ENCODE measurements at places on chromosomes 3 and 15. TPM values are rescaled to one million over a fixed set of nuclear protein-coding genes. Genes with fewer than 3 reads are reported as not detected.
A peak's percentile ranks its signal among the peaks of the same experiment; 100 is the strongest.

ZNF710 gene
- total RNA-seq = 7.7 TPM

NPRL2 gene
- 33.2 TPM for total RNA-seq

KLF13 gene
- total RNA-seq = 308 TPM

SPATA12 gene
- total RNA-seq = not detected

ALS2CL gene
- 45.8 TPM for total RNA-seq

OR5K2 gene
- total RNA-seq = not detected

GNB5 gene
- total RNA-seq = 79.6 TPM

GHRL gene
- total RNA-seq = 1.1 TPM

MYRIP gene
- total RNA-seq = not detected

- H3K27ac ChIP-seq = no peak overlapping the region
- no peaks in the 10 kb centered on the region for H3K36me3 ChIP-seq
- no peaks in the 10 kb centered on the region for H3K4me1 ChIP-seq
- DNase-seq = no peak
Observed at GRCh38 chr3:29385046-29385830, 104.4 kb downstream of the RBMS3 start.

GRCh38 chr15:40354408-40355171 is 3.4 kb upstream of the DISP2 start:
- DNase-seq = no peak
- no peak overlapping the region for H3K4me3 ChIP-seq
- H3K36me3 ChIP-seq = no peaks in the 10 kb centered on the region
- H3K27me3 ChIP-seq = no peaks in the 10 kb centered on the region
- no peak overlapping the region for H3K27ac ChIP-seq

DNA sequence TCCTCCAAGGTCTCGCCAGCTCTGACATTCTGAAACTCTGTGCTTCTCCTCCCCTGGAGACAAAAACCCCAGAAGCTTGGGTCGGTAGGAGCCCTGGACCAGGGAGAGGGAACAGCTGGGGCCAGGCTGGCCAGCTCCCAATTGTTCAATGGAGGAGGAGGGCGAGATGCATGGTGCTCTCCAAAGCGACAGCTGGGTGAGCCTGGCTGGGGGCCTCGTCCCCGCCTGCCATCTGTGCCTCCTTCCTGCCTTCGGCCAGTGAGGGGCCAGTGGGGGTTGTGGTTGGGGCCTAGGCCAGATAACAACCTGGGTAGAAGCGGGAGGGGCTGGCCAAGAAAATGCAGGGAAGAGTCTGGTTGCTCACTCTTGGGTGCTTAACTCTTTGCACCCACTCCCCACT is 79.4 kb downstream of the CORO2B start:
- DNase-seq = no peak
- H3K4me3 ChIP-seq = no peak overlapping the region
- no peak overlapping the region for H3K27ac ChIP-seq
- no peaks in the 10 kb centered on the region for H3K4me1 ChIP-seq

- no peaks in the 10 kb centered on the region for H3K27me3 ChIP-seq
- DNase-seq = no peak
- no peaks in the 10 kb centered on the region for H3K4me1 ChIP-seq
- no peak overlapping the region for H3K27ac ChIP-seq
- H3K4me3 ChIP-seq = no peak overlapping the region
Observed at GRCh38 chr3:62090066-62090465, 283.3 kb downstream of the FEZF2 start.

DNA sequence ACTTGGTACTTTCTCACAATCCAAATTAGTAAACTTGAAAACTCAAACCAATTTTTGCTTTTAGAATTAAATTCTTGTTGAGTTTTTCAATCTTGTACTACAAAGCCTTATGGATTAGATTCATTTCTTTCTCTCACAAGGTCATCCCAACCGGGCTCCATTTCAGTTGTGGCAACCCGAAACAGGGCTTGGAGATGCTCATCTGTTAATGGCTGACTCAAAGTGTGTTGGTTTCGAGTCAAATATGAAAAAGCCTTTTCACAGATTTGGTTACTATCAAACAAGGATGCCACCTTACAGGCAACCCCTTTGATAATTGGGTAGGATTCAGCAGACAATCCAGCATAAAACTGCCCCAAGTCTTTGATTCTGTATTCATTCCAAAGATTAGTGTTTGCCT is 1.8 kb downstream of the EPM2AIP1 start:
- H3K4me1 ChIP-seq = peaks cover 38% of the 10 kb centered on the region
- H3K27me3 ChIP-seq = no peaks in the 10 kb centered on the region
- H3K27ac ChIP-seq = peak overlapping the region; percentile 99
- H3K36me3 ChIP-seq = peaks cover 24% of the 10 kb centered on the region
- H3K4me3 ChIP-seq = peak overlapping the region; percentile 71
- DNase-seq = no peak

DNA sequence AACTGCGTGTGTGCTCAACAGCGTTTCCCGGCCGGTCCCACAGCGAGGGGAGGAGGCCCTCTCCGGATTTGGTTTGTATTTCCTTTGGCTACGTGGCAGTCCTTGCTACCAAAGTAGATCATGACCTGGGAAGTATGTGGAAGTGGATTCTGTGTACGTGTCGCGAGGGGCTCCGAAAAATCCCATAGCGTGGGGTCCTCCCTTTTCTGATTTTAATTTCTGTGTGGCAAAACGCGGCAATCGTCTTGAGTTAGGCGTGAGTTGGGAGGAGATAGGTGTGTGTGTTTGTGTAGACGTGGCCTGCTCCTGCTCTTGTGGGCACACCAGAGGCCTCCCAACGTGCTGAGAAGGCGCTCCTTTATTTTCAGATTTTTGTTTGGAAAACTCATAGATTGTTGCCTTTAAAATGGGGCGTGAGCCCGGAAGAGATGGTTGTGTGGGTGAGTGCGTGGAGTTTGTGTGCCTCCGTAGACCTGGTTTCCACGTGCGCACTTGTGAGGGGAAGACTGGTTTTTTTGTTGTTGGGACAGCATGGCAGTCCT is 1.2 kb downstream of the TRIM71 start:
- H3K36me3 ChIP-seq = no peaks in the 10 kb centered on the region
- peaks cover 43% of the 10 kb centered on the region for H3K27me3 ChIP-seq
- DNase-seq = no peak
- no peak overlapping the region for H3K27ac ChIP-seq

DNA sequence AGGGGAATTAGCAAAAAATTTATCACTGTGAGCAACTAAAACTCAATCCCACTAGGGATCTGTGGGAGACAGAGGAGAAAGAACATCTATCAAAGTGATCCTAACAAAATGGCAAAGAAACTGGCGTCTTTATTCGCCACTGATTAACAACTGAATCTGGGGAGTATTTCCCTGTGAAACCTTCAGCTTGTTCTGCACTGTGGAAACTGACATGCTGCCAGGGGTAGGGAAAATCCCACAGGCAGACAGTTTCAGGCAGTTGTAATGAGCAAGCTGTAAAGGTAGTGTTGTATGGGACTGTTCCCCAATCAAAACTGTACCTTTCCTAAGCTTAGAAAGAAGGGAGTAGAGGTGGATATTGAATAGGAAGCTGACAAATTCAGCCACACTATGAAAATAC is 611.7 kb downstream of the VGLL3 start:
- no peak overlapping the region for H3K27ac ChIP-seq
- H3K4me1 ChIP-seq = no peaks in the 10 kb centered on the region

DNA sequence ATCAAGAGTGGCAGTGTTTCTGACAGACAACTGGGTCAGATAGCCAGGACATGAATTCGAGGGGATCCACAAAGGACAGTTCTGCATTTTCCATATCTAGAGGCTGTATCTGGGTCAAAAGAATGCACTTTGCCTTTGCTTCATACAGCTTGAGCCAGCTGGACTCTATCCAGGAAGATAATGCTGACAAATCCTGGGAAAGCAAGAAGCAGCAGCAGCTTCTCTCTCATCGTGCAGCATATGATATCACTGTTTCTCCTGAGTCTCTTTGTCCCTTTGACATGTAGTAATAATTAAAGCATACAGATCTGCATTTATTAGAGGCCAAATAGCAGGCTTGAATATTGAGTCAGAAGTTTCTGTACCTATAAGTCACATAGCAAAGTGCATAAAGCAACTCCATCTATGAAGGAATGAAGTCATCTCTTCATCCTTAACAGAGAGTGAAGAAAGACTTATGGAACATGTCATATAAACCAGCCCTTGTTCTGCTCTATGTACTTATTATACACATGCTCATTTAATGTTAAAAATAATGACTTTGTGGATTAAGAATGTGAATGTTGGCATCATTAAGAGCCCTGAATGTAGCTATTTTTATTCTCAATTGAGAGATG is 236.8 kb upstream of the GBE1 start:
- no peaks in the 10 kb centered on the region for H3K36me3 ChIP-seq
- no peak overlapping the region for H3K4me3 ChIP-seq
- H3K27me3 ChIP-seq = no peaks in the 10 kb centered on the region

DNA sequence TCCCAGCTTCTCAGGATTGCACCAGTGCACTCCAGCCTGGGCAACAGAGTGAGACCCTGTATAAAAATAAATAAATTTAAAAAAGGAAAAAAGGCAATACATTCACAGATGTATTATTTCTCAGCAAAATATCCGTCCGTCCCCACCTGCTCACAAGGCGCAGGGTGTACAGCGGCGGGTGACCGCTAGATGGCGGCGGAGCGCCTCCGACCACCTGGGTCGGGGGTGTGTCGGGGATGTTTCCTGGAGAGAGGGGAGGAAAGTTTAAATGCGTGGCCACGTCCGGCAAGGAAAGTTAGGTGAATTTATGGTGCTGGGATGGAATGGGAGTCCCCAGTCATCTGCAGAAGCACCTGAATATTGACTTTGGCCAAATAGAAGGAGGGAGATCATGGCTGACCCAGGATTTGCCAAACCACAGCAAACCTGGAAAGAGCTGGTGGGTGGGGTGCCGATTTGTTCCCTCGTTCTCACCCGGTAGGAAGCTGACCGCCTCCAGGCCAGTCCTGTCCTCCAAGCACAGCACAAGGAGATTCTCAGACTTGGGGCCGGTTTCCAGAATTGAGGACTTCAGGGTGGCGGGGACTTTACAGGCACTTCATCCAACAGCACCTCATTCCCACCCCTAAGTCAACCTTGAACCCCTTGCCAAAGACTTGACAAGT is 88.3 kb downstream of the TMEM266 start:
- DNase-seq = peak; percentile 46
- no peak overlapping the region for H3K4me3 ChIP-seq

DNA sequence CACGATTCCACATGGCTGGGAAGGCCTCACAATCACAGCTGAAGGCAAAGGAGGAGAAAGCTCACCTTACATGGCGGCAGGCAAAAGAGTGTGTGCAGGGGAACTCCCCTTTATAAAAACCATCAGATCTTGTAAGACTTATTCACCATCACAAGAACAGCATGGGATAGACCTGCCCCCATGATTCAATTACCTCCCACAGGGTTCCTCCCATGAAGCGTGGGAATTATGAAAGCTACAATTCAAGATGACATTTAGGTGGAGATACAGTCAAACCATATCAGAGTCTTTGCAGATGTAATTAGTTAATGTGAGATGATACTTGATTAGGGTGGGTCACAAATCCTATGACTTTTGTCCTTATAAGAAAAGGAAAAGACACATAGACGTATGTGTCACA is 688.9 kb downstream of the GBE1 start:
- no peaks in the 10 kb centered on the region for H3K36me3 ChIP-seq
- no peak overlapping the region for H3K27ac ChIP-seq
- no peaks in the 10 kb centered on the region for H3K27me3 ChIP-seq
- H3K4me3 ChIP-seq = no peak overlapping the region

DNA sequence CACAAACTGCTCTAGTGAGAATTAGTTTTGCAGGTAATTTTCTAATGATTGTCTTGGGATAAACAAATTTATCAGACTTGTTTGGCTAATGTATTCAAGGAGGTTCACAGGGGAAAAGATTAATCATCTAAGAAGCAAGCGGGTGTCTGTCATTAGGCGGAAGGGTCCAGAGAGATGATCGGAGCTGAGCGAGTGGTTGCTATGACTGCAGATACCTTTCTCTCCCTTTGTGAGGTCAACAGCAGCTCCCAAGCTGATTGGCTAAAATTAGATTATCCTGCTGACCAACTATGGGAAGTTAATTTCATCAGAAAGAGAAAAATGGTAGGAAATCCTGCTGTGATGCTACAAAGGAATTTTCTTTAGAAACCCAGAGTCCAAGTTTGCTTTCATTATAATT is 276.0 kb downstream of the SOX2 start:
- H3K4me1 ChIP-seq = no peaks in the 10 kb centered on the region
- H3K36me3 ChIP-seq = no peaks in the 10 kb centered on the region
- no peak overlapping the region for H3K4me3 ChIP-seq

DNA sequence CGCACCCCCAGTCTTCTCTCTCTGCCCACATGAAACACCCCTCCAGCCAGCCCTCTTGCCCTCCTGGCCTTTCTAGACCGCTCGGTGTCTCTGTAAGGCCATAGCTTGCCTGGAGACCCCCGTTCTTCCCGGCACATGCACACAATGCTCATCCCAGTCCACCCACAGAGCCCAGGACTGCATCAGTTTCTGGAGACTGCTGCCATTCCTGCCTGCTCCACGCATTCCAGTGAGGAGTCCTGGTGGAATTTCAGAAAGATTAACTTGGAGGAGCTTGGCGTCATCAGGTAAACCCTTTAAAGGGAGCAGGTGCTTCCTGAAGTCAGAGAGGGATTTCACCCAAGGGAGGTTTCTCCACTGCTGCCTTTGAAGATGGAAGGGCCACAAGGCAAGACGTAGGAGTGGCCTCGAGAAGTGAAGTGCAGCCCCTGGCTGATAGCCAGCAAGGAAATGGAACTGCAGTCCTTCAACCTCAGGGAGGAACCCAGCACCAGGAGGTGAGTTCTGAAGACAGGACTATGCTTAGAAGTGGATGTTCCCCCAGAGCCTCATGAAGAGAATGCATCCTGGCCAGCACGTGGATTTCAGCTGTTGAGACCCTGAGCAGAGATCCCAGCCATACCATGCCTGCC is 19.2 kb downstream of the SLC41A3 start:
- H3K4me1 ChIP-seq = peaks cover 18% of the 10 kb centered on the region
- DNase-seq = no peak
- H3K27me3 ChIP-seq = no peaks in the 10 kb centered on the region

GRCh38 chr15:73142802-73143762 is 90.8 kb downstream of the NEO1 start:
- no peak overlapping the region for H3K4me3 ChIP-seq
- H3K27ac ChIP-seq = no peak overlapping the region
- H3K27me3 ChIP-seq = no peaks in the 10 kb centered on the region
- peaks cover 12% of the 10 kb centered on the region for H3K4me1 ChIP-seq
- DNase-seq = no peak

DNA sequence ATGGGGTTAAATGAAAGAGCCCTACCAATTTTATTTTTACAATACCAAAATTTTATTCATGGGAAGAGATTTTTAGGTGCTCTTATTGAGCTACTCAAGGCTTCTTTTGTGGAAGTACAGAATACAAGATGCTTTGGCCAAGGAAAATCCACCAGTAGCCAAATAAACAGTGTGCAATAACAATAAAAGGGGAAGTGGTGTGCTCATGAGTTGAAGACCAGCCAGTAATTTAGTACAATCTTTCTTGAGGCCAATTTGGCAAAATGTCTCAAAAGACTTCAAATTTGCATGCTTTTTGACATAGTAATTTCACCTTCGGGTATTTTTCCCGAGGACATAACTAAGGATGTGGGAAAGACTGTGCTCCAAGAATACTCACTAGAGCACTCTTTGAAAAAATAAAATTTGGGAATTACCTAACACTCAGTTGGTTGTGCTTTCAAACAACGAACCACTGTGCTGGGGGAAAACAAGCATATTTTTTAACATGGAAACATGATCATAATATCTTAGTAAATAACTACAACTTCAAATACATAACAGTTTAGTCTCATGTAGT is 294.0 kb downstream of the DIPK2A start:
- H3K4me1 ChIP-seq = no peaks in the 10 kb centered on the region
- DNase-seq = no peak
- no peaks in the 10 kb centered on the region for H3K36me3 ChIP-seq
- no peaks in the 10 kb centered on the region for H3K27me3 ChIP-seq
- no peak overlapping the region for H3K27ac ChIP-seq

- H3K27me3 ChIP-seq = no peaks in the 10 kb centered on the region
- no peak overlapping the region for H3K4me3 ChIP-seq
- H3K27ac ChIP-seq = no peak overlapping the region
Observed at GRCh38 chr3:38128303-38128655, 8.6 kb downstream of the ACAA1 start.

Measured in CD4-positive, alpha-beta T cell (primary cell).